ENCODE measurements at places on chromosomes 12 and 14.

DNA sequence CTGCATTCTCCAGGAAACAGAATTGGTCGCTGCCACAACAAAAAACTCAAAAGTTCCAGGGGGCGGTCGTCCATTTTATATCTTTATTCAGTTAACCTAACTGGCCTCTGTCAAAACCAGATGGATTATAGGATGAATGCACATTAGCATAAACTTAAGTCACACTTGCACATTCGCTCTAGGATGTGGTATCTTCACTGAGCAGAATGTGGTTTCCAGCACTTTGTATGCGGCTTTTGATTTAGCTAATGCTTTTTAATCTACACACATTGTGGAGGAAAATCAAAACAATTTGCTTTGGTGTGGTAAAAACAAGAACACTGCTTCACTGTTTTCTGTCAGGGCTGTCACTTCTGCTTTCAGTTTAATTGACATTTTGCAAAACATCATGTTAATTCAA, 4.5 kb downstream of the TAS2R50 start:
- no peak for DNase-seq

GRCh38 chr12:32494656-32495055, 95.3 kb downstream of the FGD4 start:
- no peak for DNase-seq

DNA sequence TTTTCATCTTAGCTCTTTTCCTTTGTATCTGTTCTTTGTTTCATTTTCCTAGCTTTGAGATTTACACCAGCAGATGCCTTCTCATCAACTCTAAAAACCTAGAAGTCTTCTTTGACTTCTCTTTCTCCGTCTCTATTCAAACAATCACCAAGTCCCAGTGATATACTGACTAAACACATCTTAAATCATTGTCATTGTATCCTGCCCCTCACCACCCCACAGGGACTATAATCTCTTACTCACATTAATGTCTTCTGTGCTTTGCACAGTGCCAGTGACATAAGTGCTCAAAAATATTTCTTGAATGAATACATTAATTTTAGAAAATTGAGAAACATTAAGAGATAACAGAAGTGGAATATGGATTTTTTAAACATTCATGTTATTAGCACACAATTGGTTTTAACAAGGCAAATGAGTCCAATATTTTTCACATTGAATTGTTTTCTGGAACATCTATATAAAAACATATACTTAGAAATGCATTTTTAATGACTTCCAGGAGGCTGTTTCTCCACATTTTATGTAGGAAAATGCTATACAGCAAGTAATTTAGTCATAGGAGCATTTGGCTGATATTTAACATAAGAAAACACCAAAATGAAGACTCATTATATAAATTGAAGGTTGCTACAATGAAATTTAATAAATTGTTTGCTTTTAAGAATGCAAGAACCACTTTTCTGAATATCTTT, 472.8 kb upstream of the PRICKLE1 start:
- no peak for DNase-seq

DNA sequence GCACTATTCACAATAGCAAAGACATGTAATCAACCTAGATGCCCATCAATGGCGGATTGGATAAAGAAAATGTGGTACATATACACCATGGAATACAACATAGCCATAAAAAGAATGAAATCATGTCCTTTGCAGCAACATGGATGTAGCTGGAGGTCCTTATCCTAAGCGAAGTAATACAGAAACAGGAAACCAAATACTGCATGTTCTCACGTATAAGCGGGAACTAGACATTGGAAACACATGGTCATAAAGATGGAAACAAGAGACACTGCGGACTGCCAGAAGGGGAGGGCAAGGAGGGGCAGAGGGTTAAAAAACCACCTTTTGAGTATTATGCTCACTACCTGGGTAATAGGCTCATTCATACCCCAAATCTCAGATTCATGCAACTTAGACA, 234.1 kb upstream of the PLXNC1 start:
- DNase-seq: no peak

- no peak for DNase-seq
Measured at GRCh38 chr14:33707716-33708115, 243.2 kb downstream of the EGLN3 start.

- DNase-seq: no peak
Measured at GRCh38 chr12:30138483-30138882, 354.7 kb upstream of the TMTC1 start.

DNA sequence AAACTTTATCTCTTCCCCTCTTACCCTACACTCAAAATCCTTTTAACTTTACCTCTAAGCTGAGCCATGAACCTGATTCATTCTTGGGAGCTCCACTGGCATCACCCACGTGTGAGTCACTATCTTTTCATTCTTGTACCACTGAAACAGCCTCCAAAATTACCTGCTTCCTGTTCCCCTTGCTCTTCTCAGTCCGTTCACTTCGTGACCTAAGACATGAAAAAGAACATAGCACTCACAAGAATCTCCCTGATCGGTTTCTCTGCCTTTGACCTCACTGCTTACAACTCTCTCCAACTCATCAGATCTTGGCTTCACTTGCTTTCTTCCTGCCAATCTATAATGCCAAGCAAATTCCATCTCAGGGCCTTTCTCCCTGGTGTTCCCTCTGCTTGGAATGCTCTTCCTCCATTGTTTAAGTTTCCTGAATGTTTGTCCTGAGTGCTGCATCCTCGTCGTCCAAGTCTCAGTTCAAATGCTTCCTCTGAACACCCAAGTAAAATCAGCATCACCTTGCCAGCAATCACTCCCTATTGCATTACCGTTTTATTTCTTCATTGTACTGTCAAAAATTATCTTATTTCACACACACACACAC, 9.2 kb downstream of the GLIPR1 start:
- DNase-seq: no peak

DNA sequence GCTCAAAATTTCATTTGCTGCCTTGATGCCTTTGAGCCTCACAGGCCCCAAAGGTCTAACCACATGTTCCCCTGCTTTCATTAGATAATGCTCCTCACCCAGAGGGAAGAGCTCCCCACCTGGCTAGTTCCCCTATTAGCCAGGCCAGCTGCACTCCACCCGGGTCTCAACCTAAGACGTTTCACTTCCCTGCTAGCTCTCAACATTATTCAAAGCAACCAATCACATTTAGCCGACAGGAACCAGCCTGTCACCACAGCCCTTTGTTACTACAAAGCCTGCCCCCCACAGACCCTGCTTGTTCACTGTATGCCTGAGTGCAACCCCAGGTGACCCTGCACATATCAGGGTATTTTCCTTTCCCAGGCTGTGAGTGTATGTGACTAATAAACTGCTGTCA, 78.6 kb downstream of the SLC15A5 start:
- DNase-seq: no peak

Measured in stimulated activated CD4-positive, alpha-beta T cell treated with anti-CD3 and anti-CD28 coated beads, Interleukin-4, amount 100 ng/mL, for 1 hour (primary cell).